Neural crest cell (in vitro differentiated cells): ENCODE measurements at places on chromosomes 5 and 9.

DNA sequence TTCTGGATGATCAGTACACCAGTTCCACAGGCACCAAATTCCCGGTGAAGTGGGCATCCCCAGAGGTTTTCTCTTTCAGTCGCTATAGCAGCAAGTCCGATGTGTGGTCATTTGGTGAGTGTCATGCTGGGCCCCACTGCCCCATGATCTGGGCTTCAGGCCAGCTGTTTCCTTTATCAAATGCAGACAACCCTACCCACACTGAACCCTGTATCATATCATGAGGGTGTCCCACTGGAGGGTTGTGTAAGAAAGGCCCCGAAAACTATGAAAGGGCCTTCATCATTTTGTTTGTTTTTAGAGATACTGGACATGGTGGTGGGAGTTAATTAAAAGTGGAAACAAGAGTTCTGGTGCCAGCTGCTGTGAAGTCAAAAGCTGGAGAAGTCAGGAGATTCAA lies 20.0 kb upstream of the CYFIP2 start:
- no peak for DNase-seq

DNA sequence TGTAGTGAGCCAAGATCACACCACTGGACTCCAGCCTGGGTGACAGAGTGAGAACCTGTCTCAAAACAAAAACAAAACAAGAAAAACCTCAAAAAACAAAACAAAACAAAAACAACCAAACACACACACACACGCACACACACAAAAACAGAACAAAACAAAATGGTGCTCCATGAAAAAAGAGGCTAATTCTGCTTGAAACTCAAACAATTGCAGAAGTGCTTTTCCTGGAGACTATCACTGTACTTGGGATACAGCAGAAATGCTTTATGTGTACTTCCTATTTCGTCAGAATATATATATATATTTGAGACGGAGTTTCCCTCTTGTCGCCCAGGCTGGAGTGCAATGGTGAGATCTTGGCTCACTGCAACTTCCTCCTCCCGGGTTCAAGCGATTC lies 49.9 kb upstream of the HSPA9 start:
- DNase-seq: no peak

DNA sequence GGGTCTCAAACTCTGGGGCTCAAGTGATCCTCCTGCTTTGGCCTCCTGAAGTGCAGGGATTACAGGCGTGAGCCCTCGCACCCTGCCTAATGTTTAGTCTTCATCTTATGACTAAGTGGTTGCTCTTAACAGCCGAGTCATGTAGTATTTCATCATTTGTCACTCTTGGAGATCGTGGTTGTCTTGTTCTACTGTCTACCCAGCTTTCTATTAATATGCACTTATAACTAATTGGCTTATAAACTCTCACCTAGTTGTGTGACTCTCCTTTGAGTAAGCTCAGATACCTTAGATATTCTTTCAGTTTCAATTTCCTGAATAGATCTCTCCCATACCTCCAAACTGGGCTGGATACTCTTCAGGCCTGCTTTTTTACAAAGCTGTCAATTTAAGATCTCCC lies 19.9 kb downstream of the SLC44A1 start:
- no peak for DNase-seq

- no peak for DNase-seq
Observed at GRCh38 chr5:178383301-178383918, 150.8 kb upstream of the PHYKPL start.

- no peak for DNase-seq
Observed at GRCh38 chr9:135574943-135575342, 13.4 kb downstream of the PAEP start.

GRCh38 chr5:42858687-42859086 lies 47.0 kb upstream of the SELENOP start:
- DNase-seq: no peak

GRCh38 chr9:130336885-130337284 lies 71.3 kb downstream of the HMCN2 start:
- DNase-seq: no peak

DNA sequence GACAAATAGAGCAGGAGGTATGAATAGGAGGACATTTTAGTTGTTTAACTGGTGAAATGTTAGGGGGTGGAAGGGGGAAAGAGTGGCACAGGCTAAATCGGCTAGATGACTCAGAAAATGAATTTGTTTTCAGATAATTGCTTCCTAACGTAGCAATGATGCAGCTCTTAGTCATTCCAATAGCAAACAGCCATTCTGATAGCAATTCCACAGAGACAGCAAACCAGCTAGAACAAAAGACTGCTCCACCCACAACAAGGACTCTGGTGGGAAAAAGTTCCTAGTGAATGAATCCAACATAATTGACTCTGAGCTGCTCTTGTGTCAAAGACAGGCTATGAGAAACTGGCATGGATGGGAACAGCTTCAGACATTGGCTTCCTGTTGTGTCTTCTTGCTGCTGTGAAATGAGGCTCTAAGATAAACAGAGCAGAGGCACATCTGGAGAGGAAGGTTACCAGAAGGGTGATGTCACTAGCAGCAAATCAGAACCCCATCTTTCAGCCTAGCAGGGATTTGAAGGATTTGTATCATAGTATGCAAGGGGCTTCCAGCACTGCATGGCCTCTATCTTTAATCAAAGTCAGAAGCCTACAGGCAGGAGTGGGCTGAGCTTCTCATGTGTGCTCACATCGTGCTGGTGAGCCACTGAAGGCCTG lies 28.1 kb upstream of the F2RL1 start:
- DNase-seq: no peak

DNA sequence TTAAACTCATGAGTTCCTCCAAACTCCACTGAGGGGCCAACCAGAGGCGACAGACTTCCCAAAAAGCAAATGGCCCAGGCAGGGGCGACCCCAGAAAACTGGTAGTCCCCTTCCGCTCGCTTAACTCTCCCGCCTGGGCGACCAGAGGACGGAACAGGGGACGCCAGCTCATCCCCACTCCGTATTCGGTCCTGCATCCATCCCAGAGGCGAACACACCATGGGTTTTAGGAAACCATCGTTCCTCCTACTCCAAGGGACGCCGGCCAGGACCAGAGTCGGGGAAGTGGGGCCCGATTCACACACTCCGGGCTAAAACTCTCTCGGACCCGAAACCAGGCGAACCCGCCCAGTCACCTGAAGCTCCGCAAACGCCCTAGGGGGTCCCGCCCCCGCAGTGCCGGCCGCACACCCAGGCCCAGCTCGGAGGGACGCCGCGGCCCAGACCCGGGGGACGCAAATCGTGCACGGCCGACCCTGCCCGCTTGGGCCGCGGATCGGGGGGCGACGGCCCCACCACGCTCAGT lies 478 bp downstream of the TEX10 start:
- no peak for DNase-seq

DNA sequence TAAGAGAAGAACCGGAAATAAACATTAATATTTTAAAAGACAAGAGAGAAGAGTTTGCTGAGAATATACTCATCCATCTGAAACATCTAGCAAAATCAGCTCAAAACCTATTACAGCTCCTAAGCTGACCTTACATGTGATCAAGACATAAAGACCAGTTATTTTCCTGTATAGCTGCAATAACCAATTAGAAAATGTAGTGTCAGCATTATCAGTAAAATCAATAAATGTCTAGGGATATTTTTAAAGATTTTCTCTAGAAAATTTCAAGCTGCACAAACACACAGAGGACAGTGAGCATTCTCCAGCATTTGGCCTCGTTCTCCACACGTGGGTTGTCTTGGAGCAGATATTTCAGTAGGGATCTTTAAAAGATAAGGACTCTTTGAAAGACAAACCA lies 127.6 kb upstream of the CACNA1B start:
- DNase-seq: no peak

DNA sequence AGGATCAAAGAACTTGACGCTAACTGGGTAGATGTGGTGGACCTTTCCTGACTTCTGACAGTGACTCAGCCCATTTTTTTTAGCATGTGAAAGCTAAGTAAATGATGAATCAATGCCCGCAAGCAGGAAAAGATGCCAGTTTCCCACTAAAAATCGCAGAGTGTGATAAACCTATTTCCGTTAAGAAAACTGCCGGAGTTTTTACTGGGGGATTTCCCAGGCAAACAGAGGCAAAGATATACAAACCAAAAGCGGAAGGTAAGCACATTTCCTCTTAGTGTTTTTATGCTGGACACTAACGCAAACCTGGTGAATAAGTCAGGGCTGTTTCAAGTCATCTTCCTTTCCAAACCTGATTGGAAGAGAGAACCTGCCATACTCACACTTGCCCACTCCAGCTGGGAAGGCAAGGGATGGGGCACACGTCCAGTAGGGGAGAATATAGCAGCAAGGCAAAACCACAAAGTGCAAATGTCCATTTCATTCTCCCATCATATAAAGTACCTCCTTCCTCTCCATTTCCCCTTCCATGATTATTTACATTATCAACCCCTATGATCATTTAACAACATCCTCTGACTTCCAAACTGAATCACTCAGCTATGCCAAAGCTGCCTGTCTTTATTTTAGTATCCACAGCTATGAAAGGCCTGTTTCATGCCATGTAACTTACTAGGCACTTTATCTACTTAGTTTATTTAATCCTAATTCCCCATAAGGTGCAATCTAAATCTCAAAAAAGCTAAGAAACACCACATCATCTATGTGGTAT lies 349.7 kb upstream of the RFX3 start:
- DNase-seq: no peak
